Bronchial epithelial cell (primary cell): ENCODE measurements at places on chromosomes 16 and 17.

GRCh38 chr16:28317040-28317880 lies 24.9 kb downstream of the SBK1 start:
- DNase-seq: peak; percentile 30

DNA sequence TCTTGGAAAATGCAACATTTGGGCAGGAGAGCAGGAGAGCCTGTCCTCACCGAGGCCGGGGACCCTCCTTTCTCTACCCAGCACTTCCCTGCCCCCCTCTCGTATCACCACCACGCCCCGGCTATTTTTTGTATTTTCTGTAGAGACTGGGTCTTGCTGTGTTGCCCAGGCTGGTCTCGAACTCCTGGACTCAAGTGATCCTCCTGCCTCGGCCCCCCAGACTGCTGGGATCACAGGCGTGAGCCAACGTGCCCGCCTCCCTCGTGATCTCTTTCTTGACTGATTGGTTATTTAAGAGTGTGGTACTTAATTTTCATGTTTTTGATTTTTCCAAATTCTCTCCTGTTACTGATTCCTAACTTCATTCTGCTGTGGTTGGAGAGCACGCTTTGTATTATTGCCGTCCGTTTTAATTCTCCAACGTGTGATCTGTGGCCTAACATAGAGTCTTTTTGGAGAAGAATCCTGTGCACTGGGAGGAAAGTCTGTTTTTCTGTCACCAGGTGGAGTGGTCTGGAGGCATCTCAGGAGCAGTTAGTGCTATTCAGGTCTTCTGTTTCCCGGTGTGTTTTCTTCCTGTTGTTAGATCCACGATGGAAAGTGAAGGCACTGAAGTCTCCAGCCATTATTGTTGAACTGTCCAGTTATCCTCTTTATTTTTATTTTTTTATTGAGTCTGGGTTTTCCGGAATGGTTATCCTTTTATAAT lies 40.4 kb downstream of the ZNF778 start:
- no peak for DNase-seq

GRCh38 chr16:3949287-3949686 lies 68.8 kb upstream of the CREBBP start:
- DNase-seq: no peak

GRCh38 chr17:2420176-2420575 lies 19.3 kb upstream of the MNT start:
- no peak for DNase-seq

GRCh38 chr17:32672711-32673110 lies 185.9 kb downstream of the CDK5R1 start:
- no peak for DNase-seq

DNA sequence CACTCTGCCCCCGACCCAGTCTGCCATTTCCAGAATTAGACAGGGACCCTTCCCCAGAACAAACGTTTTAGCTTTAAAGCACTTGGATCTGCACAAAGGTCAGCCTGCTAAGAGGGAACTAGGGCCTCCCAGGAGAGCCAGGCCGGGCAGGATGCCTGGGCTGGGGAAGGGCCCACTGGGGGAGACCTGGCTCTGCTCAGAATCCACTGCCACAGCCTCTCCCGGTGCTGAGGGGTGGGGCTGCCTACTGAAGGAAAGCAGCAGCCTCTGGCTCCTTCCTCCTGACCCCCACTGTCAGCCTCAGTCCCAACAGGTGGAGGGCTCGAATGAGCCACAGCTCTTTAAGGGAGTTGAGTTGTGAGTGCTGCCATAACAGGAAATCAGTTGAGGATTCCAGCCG lies 1.7 kb downstream of the YBX2 start:
- no peak for DNase-seq

GRCh38 chr17:56592487-56593085 lies 913 bp upstream of the NOG start:
- DNase-seq: no peak

DNA sequence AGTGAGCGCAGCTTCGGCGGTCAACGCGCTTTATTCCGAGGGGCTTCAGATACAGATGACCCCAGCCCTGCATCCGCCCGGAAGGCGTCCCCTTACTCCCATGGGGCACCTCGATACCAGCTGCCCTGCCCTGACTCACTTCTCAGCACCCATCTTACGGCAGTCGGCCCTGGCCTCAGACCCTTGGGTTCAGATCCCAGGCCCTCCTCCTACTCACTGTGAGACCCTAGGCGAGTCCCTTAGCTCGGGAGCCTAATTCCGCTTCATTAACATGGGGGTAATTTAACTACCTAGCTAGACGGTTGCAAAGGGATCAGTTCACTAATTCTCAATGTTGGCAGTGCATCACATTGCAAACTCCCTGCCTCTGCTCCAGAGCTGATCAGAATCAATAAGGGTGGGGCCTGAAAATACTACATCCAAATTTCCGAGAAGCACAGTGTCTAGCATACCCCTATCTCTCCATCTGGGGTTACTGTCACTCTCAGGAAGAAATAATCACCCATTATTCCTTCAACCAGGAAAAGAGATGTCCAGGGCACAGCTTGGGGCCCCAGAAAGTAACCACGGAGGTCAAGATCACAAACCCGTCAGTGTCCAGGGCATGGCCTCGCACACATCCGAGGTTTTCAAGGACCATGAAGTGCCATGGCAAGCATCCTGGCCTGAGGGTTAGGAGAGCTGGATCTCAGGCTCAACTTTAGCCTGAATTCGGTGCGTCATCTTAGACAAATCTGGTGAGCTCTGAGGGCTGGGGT lies 415 bp upstream of the FLOT2 start:
- no peak for DNase-seq

GRCh38 chr16:28933171-28933570 lies 1.4 kb downstream of the CD19 start:
- no peak for DNase-seq

DNA sequence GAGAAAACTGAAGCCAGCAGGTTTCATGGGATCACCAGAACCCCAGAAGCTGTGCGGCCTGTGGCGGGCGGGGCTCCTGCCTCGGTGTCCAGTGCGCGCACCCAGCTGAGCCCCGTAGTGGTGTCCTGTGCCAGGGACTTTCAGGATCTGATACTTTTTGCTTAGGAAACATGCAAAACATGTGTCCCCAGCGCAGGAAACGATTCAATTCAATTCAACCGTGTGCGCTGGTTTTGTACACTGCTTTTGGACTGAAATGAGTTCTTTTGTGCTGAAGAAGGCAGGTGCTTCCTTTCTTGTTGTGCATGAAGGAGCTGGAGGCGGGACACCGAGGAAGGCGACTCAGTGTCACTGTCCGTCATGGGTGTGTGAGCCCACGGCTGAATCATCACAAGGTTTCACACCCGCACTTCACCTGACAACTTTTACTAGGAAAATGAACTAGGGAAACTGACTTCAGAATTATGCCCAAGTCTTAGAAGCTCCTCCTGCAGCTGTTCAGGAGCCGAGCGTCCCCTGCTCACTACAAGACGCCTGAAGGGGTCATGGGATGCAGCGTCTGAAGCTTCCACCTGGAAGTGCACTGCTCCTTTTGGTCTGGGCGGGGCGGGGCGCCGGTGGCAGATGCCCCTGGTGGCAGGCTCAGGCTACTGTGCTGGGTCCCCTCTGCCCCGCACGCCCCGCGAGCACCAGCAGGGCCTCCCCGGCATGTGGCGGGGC lies 31.4 kb upstream of the ZNF750 start:
- peak; percentile 45 for DNase-seq

DNA sequence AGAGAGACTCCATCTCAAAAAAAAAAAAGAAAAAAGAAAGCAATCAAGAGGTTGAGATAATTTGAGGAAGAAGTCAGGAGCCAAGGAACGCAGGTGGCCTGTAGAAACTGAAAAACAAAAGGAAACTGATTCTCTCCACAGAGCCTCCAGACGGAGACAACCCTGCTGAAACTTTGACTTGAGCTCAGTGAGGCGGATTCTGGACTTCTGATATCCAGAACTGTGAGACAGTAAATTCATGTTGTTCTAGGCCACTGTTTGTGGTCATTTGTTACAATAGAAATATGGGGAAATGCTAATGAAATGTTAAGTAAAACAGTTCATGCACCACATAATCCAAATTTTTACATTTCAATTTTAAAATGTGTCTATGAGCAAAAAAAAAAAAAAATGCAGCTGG lies 5.2 kb downstream of the MBTPS1 start:
- no peak for DNase-seq

DNA sequence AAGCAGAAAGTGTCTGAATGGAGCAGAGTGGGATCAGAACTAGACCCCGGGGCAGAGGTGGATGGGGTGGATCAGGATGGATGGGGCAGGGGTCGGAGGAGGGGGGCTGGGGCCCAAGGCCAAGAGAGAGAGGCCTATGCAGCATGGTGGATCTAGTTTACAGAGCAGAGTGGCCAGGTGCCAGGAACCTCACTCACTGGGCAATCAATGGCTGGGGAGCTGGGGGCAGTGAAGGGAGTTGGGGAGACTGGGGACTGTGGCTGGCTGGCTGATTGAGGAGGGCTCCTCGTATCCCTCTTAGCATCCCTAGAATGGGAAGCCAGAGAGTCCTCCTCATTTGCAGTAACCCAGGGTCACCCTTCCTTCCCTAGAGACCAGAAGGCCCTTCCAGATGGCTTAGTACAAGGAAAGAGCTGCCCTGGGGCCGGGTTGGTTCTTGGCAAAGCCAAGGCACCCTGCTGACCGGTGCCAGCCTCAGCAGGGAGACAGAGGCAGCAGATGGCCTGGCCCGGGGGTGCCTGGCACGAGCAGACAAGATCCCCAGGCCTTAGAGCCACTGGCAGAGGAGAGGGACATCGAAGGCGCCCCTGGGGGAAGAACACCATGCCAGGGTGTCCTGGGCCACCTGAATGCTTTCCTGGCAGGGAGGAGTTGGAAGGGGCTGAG lies 36.8 kb downstream of the SRCIN1 start:
- no peak for DNase-seq

GRCh38 chr17:58184986-58185761 lies 7.4 kb upstream of the EPX start:
- no peak for DNase-seq

- no peak for DNase-seq
Measured at GRCh38 chr16:31182391-31182790, 2.5 kb downstream of the FUS start.

- no peak for DNase-seq
Measured at GRCh38 chr16:85391175-85391707, 221.9 kb upstream of the GSE1 start.

GRCh38 chr16:78660795-78661194 lies 561.3 kb downstream of the WWOX start:
- DNase-seq: no peak

- DNase-seq: peak; percentile 7
Measured at GRCh38 chr16:71648921-71649320, 22.9 kb downstream of the MARVELD3 start.

DNA sequence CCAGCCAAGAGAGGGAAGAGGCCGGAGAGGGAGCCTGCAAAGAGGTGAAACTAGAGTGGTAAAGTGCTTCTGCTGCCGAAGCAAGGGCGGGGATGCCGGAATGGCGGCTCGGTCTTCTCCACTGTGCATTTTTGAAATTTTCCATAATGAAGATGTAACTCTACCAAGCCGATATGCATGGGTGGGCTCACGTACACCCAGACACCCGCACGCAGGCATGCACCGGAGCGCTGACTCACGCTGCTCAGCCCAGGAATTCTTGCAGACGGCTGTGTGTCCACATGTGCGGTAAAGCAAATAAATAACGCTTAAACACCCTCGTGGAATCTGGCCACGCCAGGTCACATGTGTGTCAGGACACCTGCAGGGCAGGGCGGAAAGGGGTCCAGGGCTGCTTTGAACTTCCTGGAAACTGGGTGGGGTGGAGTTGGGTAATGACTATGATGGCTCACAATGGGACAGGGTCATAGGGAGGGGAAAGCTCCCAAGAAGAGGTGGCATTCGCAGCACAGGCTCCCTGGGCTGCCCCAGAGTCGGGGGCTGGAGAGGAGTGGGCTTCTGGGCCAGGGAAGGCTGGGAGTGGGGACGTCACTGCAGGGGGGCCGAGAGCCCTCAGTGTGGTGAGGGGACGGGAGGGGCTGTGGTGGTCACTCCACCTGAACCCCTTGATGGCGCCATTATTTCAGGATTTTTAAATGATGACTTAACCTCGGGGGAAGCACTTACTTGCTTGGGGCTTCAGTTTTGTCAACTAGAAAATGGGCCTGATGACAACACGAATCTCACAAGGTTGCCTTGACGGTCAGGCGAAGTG lies 265.5 kb downstream of the PARN start:
- peak; percentile 90 for DNase-seq

DNA sequence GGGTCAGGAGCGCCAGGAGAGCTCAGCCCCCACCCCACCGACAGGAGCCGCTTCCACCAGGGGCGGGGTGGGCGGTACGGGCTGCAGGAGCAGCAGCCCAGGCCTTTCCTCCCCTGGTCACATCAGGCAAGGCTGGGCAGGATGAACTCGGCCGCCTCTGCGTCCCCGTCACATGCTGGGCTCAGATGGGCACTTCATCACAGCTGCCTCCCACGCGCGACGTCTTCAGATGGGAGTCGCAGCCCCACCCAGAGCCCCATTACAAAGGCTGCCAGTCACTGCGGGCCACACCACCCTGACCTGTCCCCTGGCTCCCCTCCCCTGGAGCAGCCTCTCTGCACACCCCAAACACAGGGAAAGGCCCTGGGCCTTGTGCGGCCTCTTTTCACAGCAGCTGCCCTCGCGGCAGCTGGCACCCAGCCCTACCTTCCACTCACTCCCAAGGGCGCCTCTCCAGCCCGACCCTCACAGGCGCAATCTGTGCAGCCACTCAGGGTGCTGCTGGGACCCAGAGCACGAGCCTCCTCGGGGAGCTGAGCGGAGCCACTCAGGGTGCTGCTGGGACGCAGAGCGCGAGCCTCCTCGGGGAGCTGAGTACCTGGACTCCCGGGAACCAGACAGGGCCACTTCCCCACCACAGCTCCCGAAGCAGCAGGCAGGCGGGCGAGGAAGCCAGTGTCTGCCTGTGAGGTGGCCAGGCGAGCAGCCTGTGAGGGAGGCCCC lies 4.7 kb downstream of the ZNF598 start:
- DNase-seq: no peak

GRCh38 chr17:4427505-4427904 lies 6.2 kb upstream of the SPNS3 start:
- DNase-seq: no peak

GRCh38 chr17:41101586-41102259 lies at the start of gene KRTAP4-16:
Gene KRTAP4-16 (minus strand): TSS chr17:41102209. CDS start chr17:41102209, 0 bp downstream.
- no peak for DNase-seq

DNA sequence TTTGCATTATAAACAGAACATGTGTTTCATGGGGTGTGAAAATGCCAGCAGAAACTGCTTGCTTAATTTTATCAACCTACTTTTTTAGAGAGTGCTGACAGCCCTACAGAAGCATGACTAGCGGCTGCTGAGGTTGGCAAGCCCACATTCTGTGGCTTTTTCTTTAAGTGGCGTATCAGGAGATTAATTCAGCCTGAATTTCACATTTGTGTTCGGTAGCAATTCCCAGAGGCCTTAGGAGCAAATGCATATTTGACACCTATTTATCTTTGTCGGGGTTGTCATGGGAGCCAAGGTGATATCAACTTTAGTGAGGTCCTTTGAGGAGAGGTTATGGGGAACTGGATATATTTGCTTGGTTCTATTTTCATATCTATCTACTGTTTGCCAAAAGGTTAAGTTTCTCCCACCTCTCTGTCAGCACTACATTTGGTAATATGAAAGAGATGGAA lies 140.9 kb downstream of the KCNJ2 start:
- no peak for DNase-seq

GRCh38 chr17:16374146-16374938 lies 6.5 kb upstream of the UBB start:
- peak; percentile 86 for DNase-seq

GRCh38 chr17:67990909-67991308 lies 5.4 kb downstream of the C17orf58 start:
- no peak for DNase-seq
